ENCODE measurements at places on chromosomes 12 and 14.

DNA sequence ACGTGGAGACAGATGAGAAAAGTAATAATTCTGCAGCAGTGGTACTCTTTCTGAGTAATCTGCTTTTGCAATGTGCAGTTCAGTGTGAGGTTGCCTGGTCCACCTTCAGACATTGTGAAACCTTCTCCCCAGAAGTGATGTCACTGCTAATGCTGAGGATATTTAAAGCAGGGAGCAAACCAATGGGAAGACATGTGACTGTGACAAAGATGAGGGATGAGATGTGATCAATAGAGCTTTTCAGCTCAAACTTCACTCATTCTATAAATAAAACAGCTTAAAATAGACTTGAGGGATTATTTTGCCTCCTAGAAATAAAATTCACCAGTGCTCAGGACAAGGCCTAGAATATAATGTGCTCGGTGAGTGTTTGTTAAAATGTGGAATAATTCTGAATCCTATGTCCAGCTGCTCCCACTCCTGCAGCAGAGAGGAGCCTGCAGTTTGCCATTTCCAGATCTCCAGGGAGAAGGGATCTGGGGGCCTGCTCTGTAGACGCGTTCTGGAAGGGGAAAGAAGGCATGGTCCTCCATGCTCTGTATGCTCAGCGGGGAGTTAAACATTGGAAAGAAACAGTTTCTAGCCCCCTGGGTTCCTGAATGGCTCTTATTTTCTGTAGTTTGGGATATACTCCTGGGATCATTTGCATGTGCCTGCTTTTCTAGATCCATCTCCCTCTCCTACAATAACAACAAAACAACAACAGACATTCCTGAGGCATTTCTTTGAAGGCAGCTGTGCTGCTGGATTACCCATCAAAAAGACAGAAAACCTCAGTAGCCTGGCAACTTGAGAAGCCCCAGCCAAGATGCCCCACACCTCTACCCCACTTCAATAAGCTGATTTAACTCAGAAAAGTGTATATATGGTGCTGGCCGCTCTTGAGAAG is 8.9 kb downstream of the SLC7A8 start:
- DNase-seq, result no peak

GRCh38 chr14:53924753-53925152 is 31.9 kb downstream of the BMP4 start:
- peak; percentile 32 for DNase-seq

- DNase-seq, result peak; percentile 76
Observed at GRCh38 chr14:75333606-75334548, 55.2 kb downstream of the FOS start.

DNA sequence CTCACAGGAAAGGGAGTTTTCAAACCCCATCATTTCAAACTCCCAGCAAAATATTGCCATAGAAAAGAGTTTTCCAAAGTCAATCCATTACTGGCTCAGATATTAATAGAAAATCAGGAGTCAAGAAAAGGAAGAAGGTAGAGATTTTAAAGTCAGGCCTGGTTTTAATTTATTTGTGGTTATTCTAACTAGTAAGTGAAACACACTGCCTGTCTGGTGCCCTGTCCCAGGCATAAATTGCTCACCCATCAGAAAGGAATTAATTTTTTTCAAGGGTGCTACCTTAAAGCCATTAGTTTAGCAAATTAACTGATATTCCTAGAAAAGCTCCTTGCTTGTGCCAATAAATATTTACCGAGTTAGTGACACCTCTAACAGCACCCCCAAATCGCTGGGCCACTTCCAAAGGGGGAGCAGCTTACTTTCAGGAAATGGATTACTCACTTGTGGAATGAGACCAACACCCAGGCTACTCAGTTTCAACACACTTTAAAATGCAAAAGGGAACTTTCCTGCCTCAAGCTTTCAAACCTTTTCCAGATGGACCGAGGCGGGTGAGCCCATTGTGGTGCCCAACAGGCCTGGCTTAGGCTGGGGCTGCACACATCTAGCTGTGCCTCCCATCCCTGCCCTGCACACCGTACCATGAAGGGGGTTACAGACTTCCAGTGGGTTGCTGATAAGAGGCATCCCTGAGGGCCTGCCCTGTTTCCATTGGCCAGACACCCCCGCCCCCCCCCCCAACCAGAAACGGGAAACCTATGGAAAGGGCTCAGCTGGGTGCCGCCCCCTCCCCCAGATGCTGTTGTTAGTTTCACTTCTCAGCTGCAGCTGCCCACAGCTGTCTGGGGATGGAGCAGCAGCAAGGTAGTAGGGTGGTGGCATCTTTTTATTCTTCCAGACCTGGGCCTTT is 117.2 kb downstream of the SAMD4A start:
- DNase-seq, result peak; percentile 35

DNA sequence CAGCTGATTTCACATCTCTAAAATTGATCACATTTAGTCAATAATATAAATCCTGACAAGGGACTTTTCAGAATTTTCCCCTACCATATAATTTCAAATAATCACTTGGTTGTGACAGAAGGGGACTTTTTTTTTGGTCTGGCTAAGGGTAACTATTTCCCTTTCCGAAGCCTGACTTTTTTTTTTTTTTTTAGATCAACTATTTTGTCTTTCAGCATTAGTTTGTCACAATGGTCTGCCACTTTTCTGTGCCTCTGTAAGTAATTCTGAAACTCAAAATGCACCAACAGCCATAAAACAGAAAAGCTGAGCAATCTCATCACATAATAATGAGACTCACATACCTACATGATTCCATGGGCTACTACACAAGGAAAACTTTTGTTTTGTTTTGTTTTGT is 266.4 kb downstream of the SSPN start:
- DNase-seq, result no peak

GRCh38 chr12:88361493-88361892 is 218.8 kb downstream of the KITLG start:
- DNase-seq, result no peak

- DNase-seq, result no peak
Observed at GRCh38 chr12:62739266-62740015, 195.5 kb downstream of the PPM1H start.

GRCh38 chr14:63039866-63040265 is 5.4 kb downstream of the KCNH5 start:
- DNase-seq, result peak; percentile 5

- no peak for DNase-seq
Observed at GRCh38 chr12:53954694-53955035, at the start of gene HOXC12. Gene HOXC12, plus strand, starts transcription at chr12:53954903. Its CDS starts 27 bp downstream, at chr12:53954930.

DNA sequence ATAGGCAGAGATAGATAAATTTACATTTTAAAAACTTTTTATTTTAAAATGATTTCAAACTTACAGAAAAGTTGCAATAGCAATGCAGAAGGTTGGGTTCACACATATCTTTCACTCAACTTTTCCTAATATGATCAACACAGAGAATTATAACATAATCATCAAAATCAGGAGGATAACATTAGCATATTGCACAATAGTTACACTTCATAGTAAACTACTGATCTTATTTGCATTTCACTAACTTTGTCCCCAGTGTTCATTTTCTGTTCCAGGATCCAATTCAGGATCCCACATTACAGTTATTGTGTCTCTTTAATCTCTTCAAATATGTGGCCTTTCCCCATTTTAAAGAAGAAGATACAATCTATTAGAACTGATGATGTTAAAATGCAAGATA is 115.4 kb upstream of the ETV6 start:
- DNase-seq, result no peak

GRCh38 chr12:41983856-41984255 is 160.8 kb downstream of the GXYLT1 start:
- no peak for DNase-seq

- DNase-seq, result no peak
Observed at GRCh38 chr12:87405918-87406317, 623.3 kb downstream of the C12orf50 start.

DNA sequence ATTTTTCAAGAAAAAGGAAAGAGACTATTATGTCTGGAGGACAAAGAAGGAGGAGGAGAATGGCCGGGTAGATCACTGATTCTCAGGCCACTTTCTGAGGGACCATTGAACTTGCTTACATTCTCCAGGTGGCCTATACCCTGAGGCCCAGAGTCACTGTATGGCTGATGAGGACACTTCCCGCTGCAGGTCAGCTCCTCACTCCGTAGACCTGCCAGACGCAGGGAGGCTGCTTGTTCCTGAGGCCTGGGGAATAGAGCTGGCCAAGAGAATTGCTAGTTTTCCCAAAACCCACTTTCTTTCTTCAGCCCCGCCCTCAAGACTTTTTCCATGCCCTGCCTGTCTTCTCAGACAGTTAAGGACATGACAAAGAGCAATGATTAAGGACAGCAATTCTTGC is 510.5 kb upstream of the TBX3 start:
- no peak for DNase-seq

DNA sequence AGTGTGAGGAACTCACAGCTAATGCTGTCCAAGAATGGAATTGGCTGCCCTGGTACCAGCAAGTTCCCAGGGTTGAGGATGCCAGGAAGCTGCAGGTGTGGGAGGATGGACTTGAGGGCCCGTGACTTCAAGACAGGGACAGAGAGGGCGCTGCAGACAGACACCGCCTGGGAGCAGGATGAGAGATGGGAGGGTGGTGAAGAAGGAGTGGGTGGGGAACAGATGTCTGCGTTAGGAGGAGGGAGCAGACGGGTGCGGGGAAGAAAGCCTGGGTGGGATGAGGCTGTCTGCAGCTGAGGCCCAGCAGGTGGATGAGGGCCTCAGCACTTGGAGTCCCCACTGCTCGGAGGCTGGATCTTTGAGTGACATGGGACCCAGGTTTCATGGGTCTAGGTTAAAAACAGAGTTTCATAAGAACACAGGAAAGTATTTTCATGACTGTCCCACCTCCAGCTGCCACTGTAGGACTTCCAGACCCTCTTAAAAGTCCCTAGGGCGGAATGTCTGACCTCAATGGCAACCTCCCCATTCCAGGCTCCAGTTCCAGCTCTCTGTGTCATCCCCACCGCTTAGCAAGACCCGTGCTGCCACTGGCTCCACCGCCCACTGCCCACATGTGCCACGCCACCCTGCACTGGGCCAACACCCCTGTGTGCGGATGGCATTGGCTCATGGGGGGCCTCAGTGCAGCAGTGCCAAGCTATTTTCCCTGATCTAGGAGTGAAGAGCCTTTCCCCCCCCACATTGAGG is 70.3 kb upstream of the SCN8A start:
- no peak for DNase-seq

- DNase-seq, result no peak
Observed at GRCh38 chr14:71338153-71338552, 430.9 kb downstream of the PCNX1 start.

- DNase-seq, result no peak
Observed at GRCh38 chr12:70646850-70647249, 9.6 kb upstream of the PTPRB start.

- no peak for DNase-seq
Observed at GRCh38 chr14:27270716-27271115, 672.9 kb upstream of the NOVA1 start.

DNA sequence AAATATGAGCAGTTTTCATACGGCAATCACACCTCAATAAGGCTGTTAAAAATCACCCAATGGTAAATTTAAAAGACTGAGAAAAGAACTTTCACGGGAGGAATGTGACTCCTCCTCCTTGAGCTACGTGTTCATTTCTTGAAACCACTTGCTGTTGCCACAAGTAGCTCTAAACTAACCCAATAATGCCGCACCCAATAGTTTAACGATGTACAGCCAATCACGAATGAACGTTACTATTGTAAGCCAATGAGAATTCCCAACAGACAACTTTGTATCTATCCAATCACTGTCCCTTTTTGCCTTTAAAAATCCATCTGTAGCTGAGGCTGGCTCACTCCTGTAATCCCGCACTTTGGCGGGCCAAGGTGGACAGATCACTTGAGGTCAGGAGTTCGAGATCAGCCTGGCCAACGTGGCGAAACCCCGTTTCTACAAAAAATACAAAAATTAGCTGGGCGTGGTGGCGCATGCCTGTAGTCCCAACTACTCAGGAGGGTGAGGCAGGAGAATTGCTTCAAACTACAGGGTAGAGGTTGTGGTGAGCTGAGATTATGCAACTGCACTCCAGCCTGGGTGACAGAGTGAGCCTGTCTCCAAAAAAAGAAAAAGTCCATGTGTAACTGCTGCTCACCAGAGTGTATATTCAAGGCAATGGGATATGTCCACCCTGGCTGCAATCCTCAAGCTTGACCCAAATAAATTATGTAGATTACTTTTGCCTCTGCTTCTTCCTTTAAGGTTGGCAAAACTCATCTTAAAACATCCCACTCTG is 24.4 kb upstream of the BTBD6 start:
- no peak for DNase-seq

GRCh38 chr12:53234271-53234914 is 2.4 kb upstream of the RARG start:
- DNase-seq, result no peak

DNA sequence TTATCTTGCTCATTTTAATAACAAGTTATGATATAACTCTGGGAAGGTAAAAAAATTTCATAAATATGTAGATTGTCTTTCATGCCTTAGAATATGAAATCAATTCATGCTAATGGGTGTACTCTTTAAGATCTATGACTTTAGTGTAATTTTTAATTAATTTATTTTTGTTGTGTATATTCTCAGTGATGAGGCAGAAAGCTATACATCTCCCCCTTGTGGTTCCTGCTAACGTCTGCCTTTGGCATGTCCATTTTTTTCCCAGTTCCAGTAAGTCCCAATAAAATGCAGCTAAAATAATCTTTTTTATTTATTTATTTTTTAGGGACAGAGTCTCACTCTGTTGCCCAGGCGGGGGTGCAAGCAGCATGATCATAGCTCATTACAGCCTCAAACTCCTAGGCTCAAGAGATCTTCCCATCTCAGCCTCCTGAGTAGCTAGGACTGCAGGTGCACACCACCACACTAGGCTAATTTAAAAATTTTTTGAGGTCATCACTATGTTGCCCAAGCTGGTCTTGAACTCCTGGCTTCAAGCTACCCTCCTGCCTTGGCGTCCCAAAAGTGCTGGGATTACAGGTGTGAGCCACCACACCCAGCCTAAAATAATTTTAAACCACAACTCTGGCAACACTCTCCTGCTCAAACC is 3.3 kb upstream of the CHURC1 start:
- no peak for DNase-seq

- DNase-seq, result no peak
Observed at GRCh38 chr12:4049298-4050080, 176.3 kb upstream of the PARP11 start.

GRCh38 chr14:73244541-73245290 is 7.4 kb downstream of the PAPLN start:
- DNase-seq, result peak; percentile 70

- no peak for DNase-seq
Observed at GRCh38 chr12:45532113-45532512, 197.4 kb upstream of the ARID2 start.

GRCh38 chr12:118237052-118237665 is 101.2 kb downstream of the PEBP1 start:
- peak; percentile 57 for DNase-seq

GRCh38 chr12:69512820-69513219 is 42.6 kb downstream of the FRS2 start:
- no peak for DNase-seq

DNA sequence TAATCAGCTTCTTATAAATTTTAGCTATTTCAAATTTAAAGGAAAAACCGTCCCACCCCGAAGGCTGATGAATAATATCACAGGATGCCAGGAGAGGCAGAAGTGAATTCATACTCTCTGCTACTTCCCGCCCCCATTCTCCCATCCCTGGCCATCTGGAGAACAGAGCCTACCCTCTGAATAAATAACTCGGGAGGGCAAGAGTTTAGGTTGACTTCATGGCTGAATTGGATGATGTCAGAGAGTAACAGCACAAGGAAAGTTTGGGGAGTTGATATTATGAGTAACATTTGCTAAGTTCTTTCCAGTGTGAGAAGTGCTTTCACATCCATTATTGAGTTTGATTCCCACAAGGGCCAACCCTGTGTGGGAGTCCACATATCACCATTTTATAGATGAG is 241.6 kb downstream of the EGLN3 start:
- DNase-seq, result no peak

GRCh38 chr12:59383079-59383822 is 212.6 kb upstream of the SLC16A7 start:
- DNase-seq, result no peak
